ENCODE measurements at places on chromosomes 3 and 15.

DNA sequence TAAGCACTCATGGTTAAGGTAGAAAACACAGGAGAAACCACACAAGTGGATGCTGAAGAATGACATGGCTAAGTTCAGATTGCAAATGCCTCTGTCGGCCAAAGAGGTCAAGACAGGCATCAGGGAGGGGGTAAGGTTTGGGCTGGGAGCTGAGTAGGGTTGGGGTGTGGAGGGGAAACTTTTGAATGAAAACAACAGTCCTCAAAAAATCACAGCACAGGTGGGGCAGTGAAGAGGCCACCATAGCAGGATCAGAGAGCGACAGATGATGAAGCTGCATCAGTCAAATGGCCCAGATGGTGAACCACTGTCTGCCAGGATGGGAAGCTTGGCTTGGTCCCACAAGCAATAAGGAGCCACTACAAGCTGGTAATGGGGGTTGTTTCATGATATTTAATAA, 74.9 kb downstream of the ADCY5 start:
- no peak for DNase-seq

DNA sequence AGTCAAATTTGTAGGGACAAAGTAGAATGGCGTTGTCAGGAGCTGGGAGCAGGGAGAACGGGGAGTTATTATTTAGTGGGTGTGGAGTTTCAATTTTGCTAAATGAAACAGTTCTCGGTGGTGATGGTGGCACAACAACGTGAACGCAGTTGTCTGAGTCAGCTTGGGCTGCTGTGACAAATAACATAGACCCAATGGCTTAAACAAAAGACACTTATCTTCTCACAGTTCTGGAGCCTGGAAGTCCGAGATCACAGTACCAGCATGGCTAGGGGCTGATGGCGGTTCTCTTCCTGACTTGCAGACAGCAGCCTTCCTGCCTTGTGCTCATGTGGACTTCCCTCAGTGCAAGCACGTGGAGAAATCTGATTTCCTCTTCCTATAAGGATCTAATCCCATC, 90.2 kb downstream of the CHSY1 start:
- DNase-seq = no peak

DNA sequence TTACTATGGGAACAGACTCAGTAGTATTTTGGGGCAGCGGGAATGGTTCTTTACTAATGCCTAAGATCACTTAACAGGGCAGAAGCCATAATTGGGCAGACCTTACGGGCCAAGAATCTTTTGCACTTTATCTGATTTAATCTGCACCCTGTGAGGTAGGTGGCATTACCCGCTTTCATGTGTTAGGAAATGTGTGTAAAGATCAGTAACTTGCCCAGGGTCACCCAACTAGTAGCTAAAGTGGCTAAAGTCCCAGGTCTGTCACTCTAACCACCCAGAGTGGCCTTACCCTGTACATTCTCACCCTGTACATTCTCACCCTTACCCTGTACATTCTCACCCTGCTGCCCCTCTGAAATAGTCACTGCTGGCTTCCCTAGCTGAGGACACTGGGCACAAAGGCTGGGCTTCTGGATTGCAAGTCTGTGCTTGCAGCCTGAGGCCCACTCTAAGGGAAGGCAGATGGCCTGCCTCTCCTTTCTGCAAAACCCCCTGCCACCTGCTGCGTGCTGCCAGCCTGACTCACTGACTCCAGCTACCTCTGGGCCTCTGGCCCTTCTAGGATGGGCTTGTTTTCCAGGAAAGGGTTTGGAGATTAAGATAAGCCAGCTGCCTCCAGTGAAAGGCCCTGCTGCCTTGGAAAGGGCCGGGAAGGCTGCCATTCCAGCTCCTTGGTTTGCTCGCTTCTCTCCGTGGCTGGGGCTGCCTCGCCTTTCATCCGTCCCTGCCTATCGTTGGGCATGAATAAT, 37.5 kb upstream of the MYZAP start:
- no peak for DNase-seq

DNA sequence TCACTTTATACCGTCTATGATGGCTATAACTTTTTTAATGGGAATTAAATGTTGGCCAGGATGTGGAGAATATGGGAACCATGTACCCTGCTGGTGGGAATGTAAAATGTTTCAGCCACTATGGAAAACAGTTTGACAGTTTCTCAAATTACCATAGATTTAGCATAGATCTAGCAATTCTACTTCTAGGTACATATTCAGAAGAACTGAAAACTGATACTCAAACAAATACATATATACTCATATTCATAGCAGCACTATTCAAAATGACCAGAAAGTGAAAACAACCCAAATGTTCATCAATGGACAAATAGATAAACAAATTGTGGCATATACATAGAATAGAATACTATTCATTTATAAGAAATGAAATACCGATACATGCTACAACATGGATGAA, 539.4 kb downstream of the IGSF11 start:
- no peak for DNase-seq

DNA sequence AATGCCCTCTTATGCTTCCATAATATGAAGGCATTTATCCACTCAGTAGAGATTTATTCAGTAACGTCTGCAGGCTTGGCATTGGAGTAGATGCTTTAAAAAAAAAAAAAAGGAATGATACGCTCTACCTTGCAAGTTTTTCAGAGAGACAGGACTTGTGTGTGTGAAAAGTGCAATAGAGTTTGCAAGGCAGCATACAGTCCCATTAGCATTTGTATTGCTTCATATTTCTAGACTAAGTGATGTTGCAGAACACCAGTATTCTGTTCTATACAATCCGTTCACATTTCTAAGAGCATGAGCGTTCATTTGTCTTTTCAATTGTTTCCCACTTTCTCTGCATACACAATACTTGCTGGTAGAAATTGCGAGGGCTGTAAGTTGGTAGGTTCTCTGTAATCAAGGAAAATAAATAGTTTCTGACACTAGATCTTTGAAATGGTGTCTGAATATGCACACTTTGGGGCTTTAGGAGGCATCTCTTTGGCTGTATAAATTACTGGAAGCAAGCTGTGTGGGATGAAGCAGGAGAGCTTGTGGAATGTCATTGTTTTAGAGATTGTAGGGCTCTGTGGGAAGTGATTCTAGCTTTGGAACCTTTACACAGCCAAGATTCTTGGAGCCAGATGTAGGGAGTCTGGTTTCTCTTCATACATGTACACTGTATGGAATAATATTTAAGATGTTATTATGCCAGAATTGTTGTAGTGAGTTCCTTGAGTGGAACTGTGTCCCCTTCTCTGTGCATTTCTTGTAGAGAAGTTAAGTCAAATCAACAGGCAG, 262.7 kb downstream of the FEZF2 start:
- no peak for DNase-seq

DNA sequence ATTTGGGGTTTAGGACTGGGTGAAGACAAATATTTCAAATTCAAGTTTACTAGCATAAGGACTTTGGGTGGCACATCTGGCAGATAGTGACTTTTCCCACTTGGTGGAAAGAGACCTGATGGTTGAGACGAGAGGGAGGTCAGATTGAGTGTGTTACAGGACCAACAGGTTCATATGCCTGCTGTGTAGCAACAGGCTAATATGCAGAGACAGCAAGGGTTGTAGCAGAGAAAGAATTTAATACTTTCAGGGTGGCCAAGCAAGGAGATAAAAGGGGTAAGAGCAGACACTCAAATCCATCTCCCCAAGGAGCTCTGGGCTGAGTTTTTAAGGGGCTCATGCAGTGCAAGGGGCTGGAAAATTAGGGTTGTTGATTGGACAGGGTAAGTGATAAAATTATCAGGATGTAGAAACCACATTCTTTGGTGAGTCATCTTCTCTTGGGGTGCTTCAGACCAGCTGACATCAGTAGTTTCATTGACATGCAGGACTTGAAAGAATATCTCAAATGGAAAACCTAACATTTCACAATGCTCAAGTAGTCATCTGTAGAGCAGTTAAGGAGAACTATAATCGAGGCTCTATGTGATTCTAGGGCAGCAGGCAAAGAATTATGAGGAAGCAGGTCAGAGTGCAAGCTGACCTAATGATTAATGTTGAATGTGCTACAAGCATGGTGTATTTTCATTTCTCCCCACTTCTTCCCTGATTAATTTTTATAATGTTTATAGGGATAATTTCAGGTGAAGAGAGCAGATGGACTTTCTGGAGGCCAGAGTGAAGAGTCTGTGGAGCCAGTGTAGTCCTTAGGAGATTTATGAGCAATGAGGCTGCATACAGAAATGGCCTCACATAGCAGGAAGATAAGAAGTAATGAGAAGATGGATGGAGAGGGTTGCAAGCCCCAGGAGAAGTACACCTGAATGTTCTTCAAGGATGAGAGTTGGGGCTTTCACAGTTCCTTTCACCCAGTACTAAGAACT, 13.7 kb downstream of the FOXB1 start:
- no peak for DNase-seq

DNA sequence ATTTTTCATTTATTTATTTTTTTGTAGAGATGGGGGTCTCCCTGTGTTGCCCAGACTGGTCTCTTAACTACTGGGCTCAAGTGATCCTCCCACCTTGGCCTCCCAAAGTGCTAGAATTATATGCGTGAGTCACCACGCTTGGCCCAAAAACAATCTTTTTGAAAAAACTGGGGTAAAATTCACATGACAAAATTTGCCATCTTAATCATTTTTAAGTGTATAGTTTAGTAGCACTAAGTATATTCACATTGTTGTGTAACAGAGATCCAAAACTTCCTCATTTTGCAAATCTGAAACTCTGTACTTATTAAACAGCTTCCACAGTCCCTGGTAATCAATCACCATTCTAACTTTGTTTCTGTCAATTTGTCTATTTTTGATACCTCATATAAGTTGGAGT, 5.2 kb downstream of the SNX1 start:
- DNase-seq = no peak

DNA sequence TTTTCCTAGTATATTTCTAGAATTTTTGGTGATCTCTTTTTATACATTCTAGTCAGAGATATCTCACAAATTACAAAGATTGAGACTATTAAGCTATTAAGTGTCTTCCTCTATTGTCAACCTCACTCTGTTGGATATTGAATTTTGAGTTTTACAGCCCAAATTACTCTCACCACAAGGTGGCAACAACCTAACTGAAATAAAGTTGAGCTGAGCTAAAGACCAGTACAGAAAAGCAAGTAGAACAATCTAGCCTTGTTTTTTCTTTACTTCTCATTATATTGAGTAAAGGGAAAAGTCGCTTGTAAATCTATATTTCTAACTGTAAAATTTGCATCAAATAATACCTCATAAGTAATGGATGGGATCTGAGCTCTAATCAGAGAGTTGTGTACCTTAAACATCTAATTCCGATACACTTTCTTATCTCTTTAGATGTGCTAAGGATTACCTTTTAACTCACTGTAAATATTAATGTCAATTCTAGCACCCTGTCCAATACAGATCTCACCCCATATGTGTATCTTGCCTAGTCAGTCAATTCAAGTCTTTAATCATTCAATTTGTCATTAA, 13.6 kb upstream of the COMMD2 start:
- no peak for DNase-seq

DNA sequence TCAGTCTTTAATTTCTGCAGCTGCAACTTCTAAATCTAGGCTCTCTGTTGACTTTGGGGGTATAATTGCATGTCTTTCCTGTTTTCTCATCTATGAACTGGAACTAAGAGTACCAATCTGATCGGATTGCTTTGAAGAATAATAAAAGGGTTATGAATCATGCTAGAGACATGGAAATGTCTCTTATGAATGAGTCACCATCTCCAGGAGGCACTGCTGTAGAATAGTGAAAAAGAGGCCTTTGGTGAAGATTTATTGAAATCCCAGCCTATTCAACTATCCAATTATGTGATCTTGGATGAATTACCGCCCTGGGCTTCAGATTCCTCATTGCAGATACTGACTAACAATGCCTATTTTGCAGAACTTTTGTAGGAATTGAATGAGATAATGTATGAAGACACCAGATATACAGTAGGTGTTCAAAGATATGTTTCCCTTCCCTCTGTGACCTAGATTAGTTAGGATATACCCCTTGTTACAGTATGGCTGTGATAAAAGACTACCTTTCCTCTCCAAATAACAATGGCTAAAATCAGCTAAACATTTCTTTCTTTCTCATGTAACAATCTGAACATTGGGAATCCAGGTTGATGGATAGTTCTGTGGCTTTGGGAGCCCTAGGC, 11.5 kb upstream of the CMTM8 start:
- DNase-seq = no peak

DNA sequence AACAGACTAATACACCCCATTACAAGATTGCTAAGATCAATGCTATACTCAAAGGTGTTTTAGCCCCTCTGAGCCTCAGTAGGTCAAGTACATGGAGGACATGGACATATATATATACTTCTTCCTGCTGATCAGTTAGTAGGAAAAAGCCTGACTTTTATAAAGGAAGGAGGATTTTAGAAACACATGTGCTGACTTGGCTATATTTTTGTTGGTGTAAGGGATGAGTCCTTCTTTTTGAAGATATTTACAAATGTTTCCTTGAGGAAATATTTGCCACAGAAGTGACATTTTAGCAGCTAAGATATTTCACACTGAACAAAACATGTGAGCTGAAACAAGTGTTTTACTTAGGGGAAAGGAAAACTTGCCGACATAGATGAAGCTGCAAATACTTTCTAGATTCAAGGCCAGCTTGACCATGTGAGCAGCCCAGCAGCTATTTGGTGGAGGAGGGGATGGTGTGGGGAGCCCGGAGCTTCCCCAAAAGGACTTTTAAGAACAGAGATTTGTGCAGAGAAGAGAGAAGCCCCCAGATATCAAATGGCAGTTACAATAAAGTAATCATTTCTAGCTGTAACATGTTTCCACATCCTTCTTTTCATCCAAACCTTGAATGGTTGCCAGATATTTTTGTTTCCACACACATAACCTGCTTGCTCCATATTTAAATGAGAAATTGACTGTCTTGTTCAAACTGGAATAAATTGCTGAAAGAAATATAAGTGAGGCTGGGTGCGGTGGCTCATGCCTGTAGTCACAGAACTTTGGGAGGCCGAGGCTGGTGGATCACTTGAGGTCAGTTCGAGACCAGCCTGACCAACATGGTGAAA, 111.7 kb upstream of the NR2F2 start:
- DNase-seq = no peak

DNA sequence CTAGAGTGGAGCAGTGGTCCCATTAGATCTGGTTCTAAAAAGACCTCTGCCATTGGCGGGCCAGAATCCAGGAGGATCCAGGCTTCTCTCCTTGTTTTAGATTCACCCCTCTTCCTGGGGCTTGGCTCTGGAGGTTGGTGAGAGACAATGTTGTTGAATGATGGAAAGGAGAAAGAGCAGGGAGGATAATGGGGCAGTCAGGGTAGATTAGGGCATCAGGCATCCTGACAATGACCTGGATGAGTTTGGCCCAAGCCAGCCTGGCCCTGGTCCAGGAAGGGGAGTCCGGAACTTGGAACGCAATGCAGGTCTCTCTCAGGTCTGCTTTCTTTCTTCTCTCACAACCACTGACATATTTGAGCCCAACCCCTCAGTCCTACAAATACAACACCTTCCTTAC, 260.1 kb upstream of the RASGRP1 start:
- DNase-seq = no peak

GRCh38 chr3:7875925-7876324, 625.7 kb upstream of the LMCD1 start:
- DNase-seq = no peak

- no peak for DNase-seq
These were observed 25.2 kb downstream of the EOMES start for GRCh38 chr3:27696906-27697305.

- DNase-seq = no peak
These were observed 3.9 kb upstream of the VILL start for GRCh38 chr3:37986479-37987314.

Measured in nucleus accumbens (tissue), 56 donors.